ENCODE measurements at places on chromosomes 2 and 18. TPM values are rescaled to one million over a fixed set of nuclear protein-coding genes. Genes with fewer than 3 reads are reported as not detected.

Gene EFEMP1
- not detected for total RNA-seq

DNA sequence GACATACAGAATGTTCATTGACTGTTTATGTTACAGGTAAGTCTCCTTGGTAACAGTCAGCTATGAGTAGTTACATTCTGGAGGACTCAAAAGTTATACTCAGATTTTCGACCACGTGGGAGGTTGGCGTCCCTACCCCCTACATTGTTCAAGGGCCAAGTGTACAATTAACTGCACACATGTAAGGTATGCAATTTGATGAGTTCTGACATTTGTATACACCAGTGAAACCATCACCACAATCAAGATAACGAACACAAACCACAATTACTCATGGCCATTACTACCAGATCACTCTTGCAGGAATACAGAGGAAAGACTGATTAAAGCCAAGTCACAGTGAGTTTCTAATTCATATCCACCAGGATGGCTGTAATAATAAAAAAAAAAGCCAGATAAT is 39.6 kb upstream of the LDLRAD4 start:
- DNase-seq = no peak

DNA sequence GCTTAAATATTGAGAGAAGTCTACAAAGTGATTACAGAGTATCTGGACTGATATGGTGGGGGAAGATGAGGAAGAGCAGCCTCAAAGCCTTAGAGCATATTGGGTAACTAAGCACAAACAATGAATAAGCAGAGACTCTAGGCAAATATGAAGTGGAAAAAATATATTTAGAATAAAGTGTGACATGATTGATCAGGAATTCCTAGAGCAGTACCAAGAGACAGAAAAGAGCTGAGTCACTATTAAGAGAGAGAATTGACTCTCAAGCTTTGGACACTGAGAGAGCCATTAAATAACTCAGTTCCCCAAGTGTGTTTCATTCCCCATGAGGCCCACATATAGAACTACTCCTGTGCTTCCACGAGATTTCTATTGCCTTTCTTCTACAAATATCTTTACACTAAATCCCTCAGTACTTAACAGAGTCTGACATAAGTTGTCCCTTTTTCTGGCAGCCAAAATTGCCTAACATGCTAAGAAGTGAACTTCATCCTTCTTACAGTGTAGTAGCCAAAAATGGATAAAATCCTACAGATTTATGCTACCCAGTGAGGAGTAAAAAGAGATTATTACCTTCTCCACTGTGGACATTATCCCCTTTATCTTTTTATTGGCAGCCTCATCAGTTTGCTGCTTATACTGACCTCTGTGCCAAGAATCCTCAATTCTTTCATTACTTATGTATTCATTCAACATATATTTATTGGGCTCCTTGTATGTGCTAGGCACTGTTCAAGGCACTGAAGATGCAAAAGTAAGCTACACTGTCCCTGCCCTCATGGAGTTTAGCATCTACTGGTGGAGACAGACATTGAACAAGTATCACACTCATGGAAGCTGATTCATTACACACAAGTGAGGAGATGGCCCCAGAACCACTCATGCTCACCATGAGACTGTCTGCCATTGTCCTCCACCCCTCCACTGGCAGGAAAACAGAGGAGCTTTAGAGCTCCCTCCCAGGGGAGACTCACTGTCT is 45.4 kb downstream of the SLC40A1 start:
- DNase-seq = no peak

Gene SULT1C4
- total RNA-seq = not detected

Gene ZC3H8
- 41.4 TPM for total RNA-seq

Gene HES6
- 10.2 TPM for total RNA-seq

Gene IL1A
- total RNA-seq = 9.4 TPM

Gene REG3G
- total RNA-seq = not detected
